ENCODE measurements at places on chromosomes 12 and 14.
A peak's percentile ranks its signal among the peaks of the same experiment; 100 is the strongest.

GRCh38 chr12:64147011-64147631 lies 75.0 kb downstream of the KICS2 start:
- DNase-seq: no peak

DNA sequence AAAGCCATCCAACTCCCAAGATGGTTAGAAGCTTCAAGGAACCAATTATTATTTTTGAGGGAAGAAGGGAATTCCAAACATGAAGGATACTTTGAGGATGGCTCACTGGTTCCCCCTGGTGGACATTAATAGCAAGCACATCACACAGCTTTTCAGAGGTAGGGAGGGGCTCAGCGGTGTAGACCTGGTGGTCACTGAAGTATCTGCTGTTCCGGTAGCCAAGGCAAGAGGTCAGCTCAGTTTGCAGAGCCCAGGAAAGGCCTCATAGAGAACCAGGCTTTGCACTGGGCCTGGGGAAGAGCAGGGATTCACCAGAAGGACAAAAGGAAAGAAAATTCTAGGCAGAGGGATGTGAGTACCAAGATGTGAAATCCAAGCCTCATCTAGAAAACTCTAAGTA lies 118.7 kb downstream of the KSR2 start:
- peak; percentile 4 for DNase-seq

- no peak for DNase-seq
Observed at GRCh38 chr14:49159081-49159480, 427.1 kb downstream of the RPS29 start.

- no peak for DNase-seq
Observed at GRCh38 chr12:52518574-52519386, 1.4 kb downstream of the KRT5 start.

DNA sequence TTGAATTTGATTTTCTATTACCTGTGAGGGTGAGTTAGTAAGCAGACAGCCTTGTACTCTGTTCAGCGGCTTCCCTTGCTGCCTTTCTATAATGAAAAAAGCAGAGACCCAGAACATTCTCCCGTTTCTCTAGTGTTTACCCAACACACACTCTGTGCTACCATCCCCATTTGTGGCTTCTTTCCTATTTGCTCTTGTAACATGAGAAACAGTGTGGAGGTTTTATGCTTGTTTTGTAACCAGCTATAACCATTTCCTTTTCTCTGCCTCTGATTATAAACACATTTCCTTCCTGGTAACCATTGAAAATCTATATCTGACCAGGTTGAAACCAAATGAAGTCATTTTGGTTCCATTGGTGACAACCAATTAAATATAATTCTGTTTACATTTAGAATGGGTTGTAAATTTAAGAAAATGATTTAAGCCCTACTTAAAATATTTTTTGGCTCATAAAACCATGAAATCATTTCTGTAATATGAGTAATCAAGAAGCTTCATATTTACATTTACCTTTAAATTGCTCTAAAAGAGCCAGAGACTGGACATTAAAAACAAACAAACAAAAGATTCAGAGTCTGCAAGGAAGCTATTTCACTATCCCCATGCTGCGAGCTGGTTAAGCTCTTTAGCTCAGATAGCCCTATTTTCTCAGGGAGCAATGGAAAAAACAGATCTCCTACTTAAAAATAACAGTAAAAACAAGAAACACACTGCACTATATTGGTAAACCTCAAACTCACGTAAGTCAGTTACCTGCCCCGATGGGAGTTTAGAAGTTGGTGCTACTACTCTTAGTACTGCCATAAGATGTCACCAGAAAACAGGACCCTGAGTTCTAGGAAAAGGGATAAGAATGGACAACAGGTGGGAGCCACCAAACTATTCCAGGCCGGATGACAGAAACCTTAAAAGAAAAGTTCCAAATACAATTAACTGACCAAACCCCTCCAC lies 206.5 kb upstream of the EEA1 start:
- DNase-seq: peak; percentile 51

DNA sequence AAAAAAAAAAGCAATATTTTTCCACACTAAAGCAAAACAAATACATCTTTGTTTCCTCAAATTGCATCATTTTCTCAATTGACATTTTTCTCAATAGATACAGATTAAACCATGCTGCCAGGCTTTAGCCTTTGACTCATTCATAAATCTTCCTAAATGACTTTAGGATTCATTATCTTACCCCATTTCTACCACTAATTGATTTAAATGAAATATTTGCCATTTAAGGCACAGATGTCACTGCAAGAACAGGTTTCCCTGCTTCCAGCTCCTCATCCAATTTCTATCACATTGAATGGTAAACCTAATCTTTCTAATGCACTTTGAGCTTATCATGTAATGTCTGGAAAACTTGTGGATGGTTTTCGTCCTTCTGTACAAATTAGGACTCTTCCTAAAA lies 298.7 kb downstream of the RPL10L start:
- DNase-seq: no peak
